ENCODE measurements at places on chromosomes 11 and 22.

DNA sequence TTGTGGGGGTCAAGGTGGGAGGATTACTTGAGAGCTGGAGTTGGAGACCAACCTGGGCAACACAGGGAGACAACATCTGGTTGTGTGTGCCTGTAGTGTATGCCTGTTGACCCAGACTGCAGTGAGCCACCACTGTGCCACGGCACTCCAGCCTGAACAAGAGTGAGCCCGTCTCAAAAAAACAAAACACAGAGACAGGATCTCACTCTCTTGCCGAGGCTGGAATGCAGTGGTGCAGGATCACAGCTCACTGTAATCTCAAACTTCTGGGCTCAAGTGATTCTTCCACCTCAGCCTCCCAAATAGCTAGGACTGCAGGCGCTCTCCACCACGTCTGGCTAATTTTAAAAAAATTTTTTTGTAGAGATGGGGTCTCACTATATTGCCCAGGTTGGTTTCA lies 112.5 kb downstream of the SGSM3 start:
- no peak for DNase-seq

- no peak for DNase-seq
These were observed 43.9 kb upstream of the PAK1 start for GRCh38 chr11:77517753-77518152.

DNA sequence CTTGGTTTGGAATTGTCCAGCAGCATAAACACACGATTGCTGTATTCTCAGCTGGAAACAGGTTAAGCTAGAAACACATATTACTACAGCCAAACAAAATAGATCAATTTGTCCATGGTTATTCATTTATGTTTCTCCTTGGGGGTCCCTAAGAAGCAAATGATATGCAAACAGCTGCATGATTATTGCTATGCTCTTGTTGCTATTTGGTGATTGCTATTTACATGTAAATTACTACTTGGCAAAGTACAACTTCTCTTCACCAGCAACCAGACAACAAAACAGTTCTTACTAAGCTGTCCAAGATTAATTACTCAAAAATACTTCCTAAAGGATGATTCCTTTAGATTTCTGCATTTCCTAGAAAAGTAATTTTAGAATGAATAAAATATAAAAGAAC lies 567.9 kb upstream of the ARHGAP42 start:
- DNase-seq = no peak

GRCh38 chr11:8831861-8832260 lies 79.1 kb upstream of the AKIP1 start:
- DNase-seq = peak; percentile 21

- no peak for DNase-seq
These were observed 66.9 kb downstream of the TBC1D22A start for GRCh38 chr22:46829117-46829891.

GRCh38 chr22:29994943-29995342 lies 85.3 kb upstream of the HORMAD2 start:
- DNase-seq = peak; percentile 78
